ENCODE measurements at places on chromosomes 2 and 18.

DNA sequence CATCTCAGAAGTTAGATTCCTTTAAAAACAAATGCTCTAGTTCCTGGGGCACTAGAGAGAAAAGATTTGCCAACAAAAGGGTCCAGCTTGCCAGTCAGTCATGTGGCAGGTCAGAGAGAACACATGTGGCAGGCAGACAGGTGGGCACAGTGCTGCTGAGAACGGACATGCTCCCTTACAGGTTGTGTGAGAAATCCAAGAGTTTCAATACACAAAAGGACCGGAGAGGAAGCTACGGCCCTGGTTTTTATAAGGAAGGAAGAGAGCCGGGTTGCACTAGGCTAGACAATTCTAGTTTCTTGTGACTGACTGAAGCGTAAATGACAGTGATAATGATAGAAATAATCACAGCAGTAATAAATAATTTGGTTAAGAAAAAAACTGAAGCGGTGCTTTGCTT is 18.3 kb downstream of the CDC42EP3 start:
- no peak for DNase-seq

GRCh38 chr2:168849610-168850009 is 40.6 kb downstream of the SPC25 start:
- peak; percentile 19 for DNase-seq

- DNase-seq, result peak; percentile 10
Observed at GRCh38 chr18:75977081-75977480, 518.0 kb downstream of the ZNF516 start.

GRCh38 chr2:134134313-134134706 is 119.6 kb upstream of the MGAT5 start:
- DNase-seq, result no peak

- DNase-seq, result no peak
Observed at GRCh38 chr2:128477026-128477820, 158.6 kb upstream of the HS6ST1 start.

DNA sequence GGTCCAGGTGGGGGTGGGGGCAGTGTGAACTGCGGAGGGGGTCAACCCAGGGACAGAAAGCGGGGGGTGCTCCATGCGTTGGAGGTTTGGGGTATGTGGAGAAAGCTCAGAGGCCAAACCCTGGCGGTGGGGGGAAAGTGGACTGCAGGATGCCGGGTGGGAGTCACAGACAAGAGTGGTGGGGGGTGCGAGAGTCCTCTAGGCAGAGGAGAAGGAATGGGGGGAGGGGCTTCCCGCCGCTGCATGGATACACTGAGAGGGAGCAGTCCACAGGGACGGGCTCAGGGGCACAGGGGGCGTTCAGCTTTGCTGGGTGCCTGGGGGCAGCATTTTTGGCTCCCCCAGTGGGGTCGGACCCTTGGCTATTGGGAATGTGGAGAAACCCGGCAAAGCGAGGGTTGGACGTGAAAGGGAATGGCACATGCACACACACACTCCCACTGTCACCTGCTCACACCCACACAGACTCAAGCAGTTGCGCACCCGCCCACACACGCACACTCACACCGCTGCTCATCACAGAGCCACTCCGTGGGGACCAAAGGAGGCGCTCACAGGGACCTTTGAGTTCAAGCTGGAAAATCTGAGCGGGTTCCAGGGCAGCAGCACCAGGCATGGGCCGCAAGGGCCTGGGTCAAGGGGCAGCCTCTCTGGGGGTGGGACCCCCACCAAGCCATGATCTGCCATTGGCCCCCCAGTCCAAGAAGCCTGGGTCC is 7.7 kb downstream of the GBX2 start:
- DNase-seq, result no peak

GRCh38 chr2:232567721-232568120 is 17.2 kb downstream of the EIF4E2 start:
- DNase-seq, result no peak

GRCh38 chr2:217151509-217152206 is 291.8 kb upstream of the TNP1 start:
- no peak for DNase-seq

GRCh38 chr2:217839073-217839749 is 163.6 kb downstream of the TNS1 start:
- no peak for DNase-seq

DNA sequence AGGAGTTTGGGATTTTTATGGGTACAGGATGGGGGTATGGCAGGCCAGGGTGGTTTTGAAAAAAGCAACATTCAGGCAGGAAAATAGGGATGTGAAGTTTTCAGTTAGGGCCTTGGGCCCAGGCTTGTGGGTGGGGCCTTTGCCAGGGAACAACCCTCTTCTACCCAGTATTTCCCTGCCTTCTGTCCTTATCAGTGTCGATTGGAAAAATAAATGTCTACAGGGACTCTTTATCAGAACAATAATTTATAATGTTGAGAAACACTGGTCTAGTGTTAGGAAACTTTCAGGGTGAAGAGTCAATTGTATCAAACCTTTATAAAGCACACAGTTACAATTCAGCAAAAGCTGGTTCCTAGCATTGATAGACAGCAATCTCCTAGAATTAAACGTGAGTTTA is 214.1 kb upstream of the NABP1 start:
- no peak for DNase-seq

DNA sequence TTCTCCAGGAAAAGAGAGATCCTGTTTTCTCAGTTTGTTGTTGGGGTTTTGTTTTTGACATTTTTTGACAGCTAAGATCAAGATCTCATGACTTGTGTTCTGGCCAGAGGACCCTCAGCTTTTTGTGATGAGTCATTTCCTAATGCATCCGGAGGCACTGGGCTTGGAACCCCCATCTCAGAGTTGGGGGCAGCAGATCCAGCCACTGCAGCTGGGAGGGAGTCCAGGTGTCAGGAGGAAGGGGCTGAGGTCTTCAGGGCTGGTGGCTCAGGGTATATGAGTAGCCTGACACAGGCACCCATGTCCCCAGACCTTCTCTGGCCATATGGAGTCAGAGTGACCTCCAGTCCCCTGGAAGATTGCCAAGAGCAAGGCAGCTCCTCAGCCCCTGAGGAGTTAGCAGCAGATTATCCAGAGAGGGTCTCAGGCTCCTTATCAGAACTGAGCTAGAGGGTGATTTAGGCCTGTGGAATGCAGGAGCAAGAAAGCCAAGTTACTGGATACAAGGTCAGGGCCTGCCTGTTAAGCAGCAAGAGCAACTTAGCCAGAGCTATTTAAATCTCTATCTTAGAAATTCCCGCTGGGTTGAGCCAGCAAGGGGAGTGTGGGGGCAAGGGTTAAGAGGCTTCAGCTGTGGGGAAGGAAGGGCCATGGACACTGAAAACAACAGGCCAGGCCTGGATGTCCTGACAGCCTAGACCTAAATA is 62.4 kb downstream of the TANC1 start:
- peak; percentile 8 for DNase-seq

GRCh38 chr2:234363011-234363487 is 133.8 kb downstream of the ARL4C start:
- DNase-seq, result no peak

DNA sequence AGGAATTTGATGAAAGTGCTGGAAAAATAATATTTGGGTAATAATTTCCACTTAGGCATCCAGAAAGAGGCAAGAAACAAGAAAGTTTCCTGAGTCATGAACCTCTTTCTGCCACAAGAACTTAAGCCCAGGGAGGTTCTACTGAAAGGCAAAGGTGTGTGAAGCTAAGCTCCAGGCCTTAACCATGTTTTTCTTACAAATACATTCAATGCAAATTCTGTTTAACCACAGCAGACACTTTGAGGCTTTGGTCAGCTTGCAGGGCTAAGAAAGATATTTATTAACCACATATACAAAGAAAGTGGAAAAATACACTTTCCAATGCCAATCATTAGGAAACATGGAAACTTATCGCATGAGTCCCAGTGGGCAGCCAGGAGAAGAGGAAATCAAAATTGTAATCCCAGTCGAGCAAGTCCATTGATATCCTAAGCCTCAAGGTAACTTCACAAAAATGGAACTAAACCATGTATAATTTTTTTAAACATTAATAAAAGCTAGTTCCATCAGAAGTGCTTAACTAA is 68.3 kb downstream of the PIEZO2 start:
- DNase-seq, result no peak

- DNase-seq, result no peak
Observed at GRCh38 chr2:54984476-54984875, 65.8 kb downstream of the RTN4 start.

DNA sequence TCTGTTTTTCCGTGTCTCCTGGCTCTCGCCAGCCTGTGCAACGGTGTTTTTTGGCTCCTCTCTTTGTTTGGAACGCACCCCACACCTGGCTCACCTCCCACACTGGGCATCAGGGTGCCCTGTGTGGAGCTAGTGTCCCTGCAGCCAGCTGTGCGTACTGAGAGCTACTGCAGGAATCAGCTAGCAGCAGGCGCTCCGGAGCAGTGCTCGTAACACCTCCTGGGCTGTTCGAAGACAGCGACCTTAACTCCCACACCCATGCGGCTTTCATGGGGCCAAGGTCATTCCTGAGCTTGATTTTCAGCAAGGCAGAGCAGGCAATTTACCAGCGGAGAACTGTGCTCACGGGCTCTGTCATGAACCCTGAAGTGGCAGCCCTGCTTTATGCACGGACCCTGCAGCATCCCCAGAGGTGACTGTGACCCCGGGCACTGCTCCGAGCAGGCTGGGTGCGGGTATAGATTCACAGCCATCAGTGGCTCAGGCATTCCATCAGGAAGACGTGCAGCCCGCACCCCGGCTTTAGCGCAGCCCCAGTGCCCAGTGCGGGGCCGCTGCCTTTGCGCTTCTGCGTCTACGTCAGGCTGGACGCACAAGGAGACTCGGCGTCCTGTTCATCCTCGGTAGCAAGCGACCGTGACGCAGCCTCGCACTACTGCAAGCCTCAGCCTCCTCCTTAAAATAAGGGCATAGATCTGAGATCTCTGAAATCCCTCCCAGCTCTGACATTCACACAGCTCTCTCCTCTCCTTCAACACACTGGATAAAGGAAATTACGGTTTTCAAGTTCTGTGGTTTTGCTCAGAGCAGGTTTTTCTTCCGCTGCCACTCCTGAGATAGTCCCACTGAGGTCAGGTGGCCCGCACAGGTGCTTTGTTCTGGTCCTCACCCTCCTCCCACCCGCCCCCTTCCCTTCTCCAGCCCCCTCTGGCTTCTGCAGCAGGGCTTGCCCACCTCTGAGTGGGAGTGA is 58.2 kb downstream of the ADI1 start:
- DNase-seq, result no peak

DNA sequence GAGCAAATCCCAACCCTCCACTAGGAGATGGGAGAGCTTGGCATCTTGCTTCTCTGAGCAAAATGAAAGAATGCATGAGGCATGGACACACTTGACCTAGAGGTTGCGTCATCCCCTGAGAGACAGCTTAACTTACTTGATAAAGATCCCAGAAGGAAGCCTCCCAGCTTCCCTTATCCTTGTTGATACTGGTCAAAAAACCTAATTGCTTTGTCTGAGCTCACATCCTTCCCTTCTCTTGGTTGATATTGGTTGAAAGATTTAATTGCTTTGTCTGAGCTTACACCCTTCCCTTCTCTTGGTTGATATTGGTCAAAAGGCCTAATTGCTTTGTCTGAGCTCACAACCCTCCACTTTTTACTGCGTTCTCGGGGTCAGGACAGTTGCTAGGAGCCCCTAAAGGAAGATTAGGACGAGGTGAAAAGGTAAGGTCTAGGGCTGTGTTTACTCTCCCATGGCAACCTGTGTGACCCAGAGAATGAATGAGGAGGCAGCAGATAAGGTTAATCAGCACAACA is 12.2 kb upstream of the BOD1L2 start:
- peak; percentile 5 for DNase-seq

DNA sequence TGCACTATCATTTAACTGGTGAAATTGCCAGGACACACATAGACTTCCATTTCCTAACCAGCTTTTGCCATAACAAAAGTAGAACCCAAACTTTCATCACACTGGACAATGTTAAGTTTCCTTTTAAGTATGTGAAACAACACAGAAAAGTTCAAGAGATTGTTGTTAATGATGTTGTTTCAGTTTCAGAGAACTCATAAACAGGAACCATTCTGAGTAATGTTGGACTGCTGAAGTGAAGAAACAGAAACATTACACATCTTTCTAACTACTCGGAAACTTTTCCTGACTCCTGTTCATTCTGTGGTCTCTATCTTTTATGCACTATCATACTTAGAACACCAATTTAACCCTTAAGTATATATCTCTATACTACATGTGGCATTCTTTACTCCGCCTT is 179.2 kb downstream of the RIT2 start:
- DNase-seq, result no peak

GRCh38 chr2:99810225-99810624 is 320.4 kb upstream of the REV1 start:
- no peak for DNase-seq
